ENCODE measurements at places on chromosomes 3 and 15.

- peaks cover 22% of the 10 kb centered on the region for H3K36me3 ChIP-seq
- H3K27ac ChIP-seq = no peak overlapping the region
- no peaks in the 10 kb centered on the region for H3K27me3 ChIP-seq
- no peaks in the 10 kb centered on the region for H3K4me1 ChIP-seq
These were observed 52.2 kb downstream of the TP53BP1 start for GRCh38 chr15:43440721-43441281.

DNA sequence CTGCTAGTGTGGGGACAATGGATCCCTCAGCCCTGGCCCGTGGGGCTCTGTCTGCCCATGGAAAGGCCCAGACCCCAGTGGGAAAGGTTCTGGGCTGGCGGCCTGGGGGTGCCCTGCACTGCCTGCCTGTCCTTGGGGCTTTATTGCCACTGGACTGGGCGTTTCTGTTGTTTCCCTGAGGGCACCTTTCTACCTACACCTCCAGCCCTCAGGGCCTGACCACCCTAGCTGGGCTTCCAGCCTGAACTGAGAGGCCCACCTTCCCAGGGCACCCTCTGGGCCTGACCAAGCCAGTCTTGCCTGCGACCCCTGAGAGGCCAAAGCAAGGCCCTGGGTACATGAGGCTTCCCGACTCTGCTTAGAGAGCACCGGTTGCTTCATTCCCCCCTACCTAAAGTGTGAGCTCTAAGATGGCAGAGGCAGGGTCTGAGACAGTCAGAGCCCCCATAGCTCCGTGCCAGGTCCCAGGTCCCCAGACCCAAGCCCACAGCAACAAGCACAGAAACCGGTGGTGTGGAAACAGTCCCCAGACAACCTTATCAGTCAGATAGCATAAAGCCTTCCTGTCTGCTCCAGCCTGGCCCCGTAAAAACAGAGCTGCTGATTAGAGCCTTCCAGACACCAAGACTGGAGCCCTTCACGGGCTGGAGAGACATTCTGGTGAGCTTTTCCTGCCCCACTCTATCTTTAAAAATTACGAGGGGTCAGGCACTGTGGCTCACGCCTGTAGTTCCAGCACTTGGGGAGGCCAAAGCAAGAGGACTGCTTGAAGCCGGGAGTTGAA is 102.8 kb downstream of the CHSY1 start:
- no peak for DNase-seq
- no peak overlapping the region for H3K27ac ChIP-seq
- peaks cover 7% of the 10 kb centered on the region for H3K27me3 ChIP-seq
- H3K4me1 ChIP-seq = peaks cover 10% of the 10 kb centered on the region
- H3K36me3 ChIP-seq = no peaks in the 10 kb centered on the region

DNA sequence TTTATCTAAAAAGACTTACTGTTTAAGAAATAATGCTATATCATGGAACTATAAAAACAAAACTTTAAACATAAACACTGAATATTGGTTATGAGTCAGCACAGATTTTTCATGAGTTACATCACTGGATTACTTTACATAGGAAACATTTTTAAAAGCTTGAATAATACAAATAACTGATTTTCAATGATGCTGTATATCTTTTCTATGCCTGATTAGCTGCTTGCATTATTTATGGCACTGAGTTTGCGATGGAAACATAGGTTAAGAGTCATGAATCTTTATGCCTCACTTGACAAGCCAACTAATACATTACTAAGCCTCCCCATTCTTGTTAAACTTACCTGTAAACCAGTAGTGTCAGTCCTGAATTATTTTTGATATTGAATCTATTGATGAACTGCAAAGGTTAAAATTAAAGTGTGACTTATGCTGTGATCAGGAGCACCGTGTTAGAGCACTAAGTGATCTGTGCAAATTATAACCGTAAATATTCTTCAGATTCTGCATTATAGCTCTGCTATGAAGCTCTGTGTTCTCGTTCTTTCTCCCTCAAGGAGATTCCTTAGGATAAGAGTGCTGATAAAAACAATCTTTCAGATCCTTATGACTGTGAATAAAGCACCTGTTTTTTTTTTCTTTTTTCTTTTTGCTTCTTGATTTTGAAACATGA is 437.3 kb upstream of the BCHE start:
- H3K4me1 ChIP-seq = no peaks in the 10 kb centered on the region
- H3K27me3 ChIP-seq = no peaks in the 10 kb centered on the region
- H3K27ac ChIP-seq = no peak overlapping the region
- no peak overlapping the region for H3K4me3 ChIP-seq
- no peaks in the 10 kb centered on the region for H3K36me3 ChIP-seq
- DNase-seq = no peak

DNA sequence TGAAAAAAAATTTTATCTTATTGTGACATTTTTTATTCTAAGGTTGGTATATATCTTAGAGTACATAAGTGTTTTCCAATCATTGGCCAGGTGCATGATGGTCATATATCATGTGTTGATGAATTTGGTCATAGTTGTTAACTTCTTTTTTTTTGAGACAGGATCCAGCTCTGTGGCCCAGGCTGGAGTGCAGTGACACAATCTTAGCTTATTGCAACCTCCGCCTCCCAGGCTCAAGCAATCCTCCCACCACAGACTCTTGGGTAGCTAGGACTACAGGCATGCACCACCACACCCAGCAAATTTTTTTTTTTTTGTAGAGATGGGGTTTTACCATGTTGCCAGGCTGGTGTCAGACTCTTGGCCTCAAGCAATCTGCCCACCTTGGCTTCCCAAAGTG is 44.0 kb downstream of the PCCB start:
- H3K4me3 ChIP-seq = no peak overlapping the region
- peaks cover 5% of the 10 kb centered on the region for H3K4me1 ChIP-seq
- no peaks in the 10 kb centered on the region for H3K27me3 ChIP-seq
- H3K36me3 ChIP-seq = peaks cover 16% of the 10 kb centered on the region
- no peak overlapping the region for H3K27ac ChIP-seq

GRCh38 chr15:101024073-101024695 is 105.0 kb downstream of the LRRK1 start:
- H3K27me3 ChIP-seq = peaks cover 10% of the 10 kb centered on the region
- H3K4me1 ChIP-seq = peaks cover 3% of the 10 kb centered on the region
- peaks cover 7% of the 10 kb centered on the region for H3K36me3 ChIP-seq
- no peak for DNase-seq
- no peak overlapping the region for H3K27ac ChIP-seq

- DNase-seq = no peak
- peaks cover 74% of the 10 kb centered on the region for H3K36me3 ChIP-seq
- H3K27ac ChIP-seq = no peak overlapping the region
- no peaks in the 10 kb centered on the region for H3K27me3 ChIP-seq
These were observed 11.9 kb downstream of the ARIH2 start for GRCh38 chr3:48930590-48930989.

DNA sequence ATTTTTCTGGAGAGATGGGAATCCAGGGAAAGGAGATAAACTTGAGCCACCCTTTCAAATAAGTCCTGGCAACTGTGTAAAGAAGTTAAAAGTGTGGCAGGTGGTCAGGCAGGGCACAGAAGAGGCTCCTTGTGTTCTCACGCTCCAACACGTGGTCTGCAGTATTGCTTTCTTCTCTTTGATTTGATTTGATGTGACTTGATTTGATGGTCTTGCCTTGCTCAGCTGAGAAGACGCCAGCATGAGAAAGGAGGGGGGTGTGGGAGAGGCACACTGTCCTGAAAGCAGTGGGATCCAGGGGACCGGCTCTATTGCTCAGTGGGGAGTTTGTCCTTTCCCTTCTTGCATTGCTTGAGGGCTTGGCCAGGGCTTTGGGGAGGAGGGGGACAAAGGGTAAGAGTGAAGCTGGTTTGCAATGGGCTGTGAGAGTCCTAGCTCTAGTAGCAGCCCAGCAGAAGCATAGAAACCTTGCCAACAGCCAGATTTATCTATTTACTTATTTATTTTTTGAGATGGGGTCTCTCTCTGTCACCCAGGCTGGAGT is 25.7 kb upstream of the NEO1 start:
- no peak overlapping the region for H3K27ac ChIP-seq
- no peaks in the 10 kb centered on the region for H3K4me1 ChIP-seq
- no peak overlapping the region for H3K4me3 ChIP-seq
- DNase-seq = no peak

GRCh38 chr3:19348941-19349564 is 200.7 kb downstream of the KCNH8 start:
- H3K36me3 ChIP-seq = no peaks in the 10 kb centered on the region
- H3K27me3 ChIP-seq = no peaks in the 10 kb centered on the region
- H3K4me1 ChIP-seq = no peaks in the 10 kb centered on the region
- DNase-seq = no peak
- H3K4me3 ChIP-seq = no peak overlapping the region
- H3K27ac ChIP-seq = no peak overlapping the region

GRCh38 chr3:196625331-196625730 is 14.2 kb upstream of the NRROS start:
- peaks cover 15% of the 10 kb centered on the region for H3K36me3 ChIP-seq
- H3K27me3 ChIP-seq = no peaks in the 10 kb centered on the region
- H3K4me3 ChIP-seq = peak overlapping the region; percentile 70
- H3K27ac ChIP-seq = no peak overlapping the region
- DNase-seq = no peak
- peaks cover 18% of the 10 kb centered on the region for H3K4me1 ChIP-seq

DNA sequence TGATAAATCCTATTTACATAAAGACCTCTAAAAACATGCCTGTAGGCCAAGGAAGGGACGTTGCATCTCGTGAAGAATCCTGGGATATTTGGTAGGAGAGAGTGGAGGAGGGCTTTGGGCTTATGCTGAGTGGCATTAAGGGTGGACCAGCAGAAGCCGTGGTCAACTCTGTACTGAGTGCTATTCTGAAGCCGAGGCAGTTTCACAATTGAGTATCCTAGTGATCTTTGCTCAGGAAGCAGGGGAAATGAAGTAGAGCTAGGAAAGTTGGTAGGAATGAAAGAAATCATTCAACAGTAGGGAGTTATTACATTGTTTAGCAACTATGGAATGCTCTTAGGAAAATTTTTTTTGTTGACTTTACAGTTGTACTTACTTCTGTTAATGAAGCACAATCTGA is 24.2 kb downstream of the MCTP2 start:
- no peaks in the 10 kb centered on the region for H3K27me3 ChIP-seq
- H3K36me3 ChIP-seq = no peaks in the 10 kb centered on the region
- no peak overlapping the region for H3K4me3 ChIP-seq
- peaks cover 75% of the 10 kb centered on the region for H3K4me1 ChIP-seq
